Epithelial cell of prostate (primary cell): ENCODE measurements at places on chromosomes 16 and 17.

- no peak for DNase-seq
These were observed 276.7 kb upstream of the DYNLRB2 start for GRCh38 chr16:80263848-80264694.

DNA sequence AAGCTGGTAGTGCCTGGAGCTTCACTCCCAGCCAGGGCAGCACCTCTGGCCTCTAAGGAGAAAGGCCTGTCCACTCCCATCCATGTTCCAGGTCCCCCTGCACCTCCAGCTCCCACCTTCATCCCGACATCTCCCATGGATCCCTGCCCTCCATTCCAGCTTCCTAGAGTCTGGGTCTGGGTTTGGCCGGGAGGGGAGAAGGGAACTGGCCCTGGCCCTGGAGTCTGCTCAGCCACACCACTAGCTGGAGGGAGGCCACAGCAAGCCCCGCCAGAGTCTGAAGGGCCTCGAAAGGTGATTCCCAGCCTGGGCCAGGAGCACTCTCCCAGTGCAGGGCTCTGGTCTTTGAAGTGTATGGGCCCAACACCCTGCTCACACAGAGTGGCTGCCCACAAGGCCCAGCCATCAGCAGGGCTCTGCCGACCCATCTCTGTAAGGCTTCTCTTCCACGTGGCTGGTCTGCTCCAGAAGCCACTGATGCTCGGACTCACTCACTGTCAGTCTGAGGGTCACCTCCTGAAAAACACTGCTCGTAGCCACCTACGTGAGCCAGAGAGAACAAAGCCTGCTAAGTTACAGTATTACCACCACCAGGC, 4.7 kb downstream of the NAT9 start:
- no peak for DNase-seq

DNA sequence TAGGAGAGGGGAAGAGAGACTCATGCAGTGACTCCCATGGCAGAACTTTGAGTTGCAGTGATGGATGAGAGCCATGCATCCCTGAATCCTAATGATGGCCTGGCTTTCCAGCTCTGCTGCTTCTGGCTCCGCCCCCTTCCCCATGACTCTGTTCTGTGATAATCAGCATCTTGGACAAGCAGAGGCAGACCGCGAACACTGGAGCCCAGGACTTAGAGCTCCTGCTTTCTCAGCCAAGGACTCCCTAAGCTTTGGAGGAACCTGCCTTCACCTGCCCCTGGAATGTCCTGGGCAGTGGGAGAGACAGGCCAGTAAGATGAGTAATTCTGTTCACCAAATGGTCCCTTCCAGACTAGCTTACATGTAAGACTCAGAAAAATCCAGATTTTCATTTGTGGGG, 12.5 kb downstream of the CCDC92B start:
- peak; percentile 90 for DNase-seq

- DNase-seq: no peak
These were observed 15.1 kb upstream of the MAP2K3 start for GRCh38 chr17:21269394-21269793.

GRCh38 chr17:40560592-40561293, 4.5 kb downstream of the CCR7 start:
- no peak for DNase-seq

- DNase-seq: no peak
These were observed 94.5 kb downstream of the METRNL start for GRCh38 chr17:83173914-83174361.
